ENCODE measurements at places on chromosomes 13 and 19.

- DNase-seq: peak; percentile 99
Measured at GRCh38 chr13:79936368-79937136, 404.4 kb downstream of the SPRY2 start.

DNA sequence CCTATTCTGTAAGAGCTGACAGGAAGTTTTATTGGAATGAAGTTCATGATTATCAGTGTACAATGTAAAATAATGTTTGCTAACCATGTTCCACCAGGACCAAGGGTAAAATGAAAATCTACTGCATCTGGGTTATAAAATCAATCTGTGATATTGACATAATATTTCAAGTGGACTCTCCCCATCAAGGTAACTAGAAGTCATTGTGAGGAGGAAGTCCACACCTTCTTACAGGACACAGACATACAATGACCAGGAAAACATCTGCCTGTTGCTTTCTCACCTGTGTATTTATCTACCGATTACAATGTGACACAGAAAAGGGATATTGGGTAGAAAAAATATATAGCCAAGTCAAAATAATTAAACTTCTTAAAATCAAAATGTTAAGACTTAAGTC is 140.7 kb upstream of the RFC3 start:
- no peak for DNase-seq

- no peak for DNase-seq
Measured at GRCh38 chr13:40969169-40969901, 49.8 kb downstream of the ELF1 start.

GRCh38 chr13:35592457-35592856 is 116.0 kb upstream of the MAB21L1 start:
- no peak for DNase-seq

DNA sequence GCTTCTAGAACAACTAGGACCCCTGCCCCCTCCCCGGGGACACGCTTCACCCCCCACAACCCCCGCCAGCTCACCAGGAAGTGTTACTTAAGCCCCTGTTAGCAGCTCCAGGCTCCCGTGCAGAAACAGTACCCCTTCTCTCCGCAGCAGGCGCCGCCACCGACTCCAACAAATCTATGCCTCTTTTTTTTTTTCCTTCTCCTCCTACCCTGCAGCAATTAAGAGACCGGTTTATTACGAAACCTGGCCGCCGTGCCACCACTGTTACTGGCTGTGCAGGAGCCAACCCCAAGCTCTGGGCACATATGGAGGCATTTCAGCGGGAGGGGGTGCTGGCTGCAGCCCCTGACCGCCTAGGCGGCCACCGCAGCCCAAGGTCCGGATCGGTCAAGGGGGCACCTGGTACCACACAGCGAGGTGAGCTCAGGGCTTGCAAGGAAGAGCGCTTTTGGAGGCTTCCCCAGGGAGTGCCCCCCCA is 2.4 kb downstream of the GADD45B start:
- no peak for DNase-seq

DNA sequence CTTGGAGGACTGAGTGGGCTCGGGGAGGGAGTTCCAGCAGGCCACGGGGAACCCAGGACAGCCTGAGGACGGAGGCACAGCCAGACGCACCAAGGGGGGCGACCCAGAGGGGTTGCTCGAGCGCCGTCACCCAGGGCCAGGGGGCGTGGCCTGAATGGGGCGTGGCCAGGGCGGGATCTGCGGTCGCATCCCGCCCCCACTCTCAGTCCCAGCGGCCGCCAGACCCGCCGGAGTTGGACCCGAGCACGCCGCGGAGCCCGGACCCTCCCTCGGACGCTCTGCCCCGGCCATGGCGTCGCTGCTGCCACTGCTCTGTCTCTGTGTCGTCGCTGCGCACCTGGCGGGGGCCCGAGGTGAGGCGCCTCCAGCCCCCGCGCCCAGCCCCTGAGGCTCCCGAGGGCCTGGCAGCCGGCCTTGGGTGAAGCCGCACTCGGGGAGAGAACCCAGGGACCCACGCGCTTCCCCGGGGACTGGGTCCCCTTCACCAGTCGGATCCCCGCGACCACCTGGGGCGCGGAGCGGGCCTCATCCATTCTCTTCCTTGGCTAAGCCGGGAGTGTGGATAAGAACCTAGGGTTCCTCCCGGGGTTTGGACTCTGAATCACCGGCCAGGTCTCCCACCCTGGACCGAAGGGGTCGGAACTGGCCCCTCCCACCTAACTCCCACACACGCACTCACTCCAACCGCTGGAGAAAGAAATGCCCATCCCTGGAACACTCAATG is at the start of gene CILP2:
TSS of gene CILP2 (plus strand) at position 205 of the 724 bp plus-strand sequence. CDS start at position 290, 85 bp downstream.
- DNase-seq: no peak

Data from BJ (cell line).